Activated T-cell treated with anti-CD3 and anti-CD28 coated beads for 24 hours (primary cell): ENCODE measurements at places on chromosomes 2 and 18.

- no peak for DNase-seq
Measured at GRCh38 chr2:233848276-233848675, 6.1 kb downstream of the HJURP start.

DNA sequence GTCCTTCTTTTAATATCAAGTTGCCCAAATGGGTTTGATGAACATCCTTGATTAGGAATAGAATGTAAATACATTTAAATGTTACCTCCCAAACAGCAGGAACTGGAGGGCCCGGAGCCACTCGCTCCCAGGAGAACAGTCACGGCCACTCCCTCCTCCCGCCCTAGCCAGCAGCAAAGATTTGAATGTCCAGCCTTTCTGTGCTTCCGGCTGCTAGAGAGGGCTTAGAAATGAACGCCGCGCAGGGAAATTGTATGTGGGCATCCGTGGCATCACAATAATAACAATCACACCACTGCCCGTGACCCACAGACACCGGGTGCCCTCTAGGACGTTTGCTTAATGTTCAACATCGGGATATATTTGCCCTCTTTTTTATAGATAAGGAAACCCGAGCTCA lies 164.9 kb upstream of the SALL3 start:
- no peak for DNase-seq

DNA sequence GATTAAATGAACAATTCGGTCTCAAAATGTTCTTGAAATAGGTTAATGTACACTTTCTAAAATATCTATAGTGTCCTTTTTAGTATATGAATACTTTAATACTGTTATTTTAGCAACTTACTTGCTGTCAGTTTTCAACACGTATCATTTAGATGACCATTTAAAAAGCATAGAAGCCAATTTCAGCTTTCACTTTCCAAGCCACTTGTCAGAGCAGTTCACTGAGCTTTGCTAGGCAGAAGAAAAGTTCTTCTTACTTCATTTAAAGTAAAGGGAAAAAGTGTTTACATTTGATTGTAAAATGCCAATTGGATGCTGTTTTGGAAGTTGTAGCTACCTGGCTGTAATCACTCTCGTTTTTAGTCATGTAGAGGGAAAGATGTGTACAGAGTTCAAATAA lies 126.0 kb downstream of the KCNH7 start:
- DNase-seq, result no peak

GRCh38 chr2:148978026-148978685 lies 60.3 kb upstream of the LYPD6B start:
- no peak for DNase-seq

GRCh38 chr2:54258166-54258565 lies 2.1 kb upstream of the TSPYL6 start:
- no peak for DNase-seq

- no peak for DNase-seq
Measured at GRCh38 chr2:183359867-183360266, 235.6 kb downstream of the NUP35 start.

- no peak for DNase-seq
Measured at GRCh38 chr18:23540867-23541266, 37.6 kb downstream of the RMC1 start.

DNA sequence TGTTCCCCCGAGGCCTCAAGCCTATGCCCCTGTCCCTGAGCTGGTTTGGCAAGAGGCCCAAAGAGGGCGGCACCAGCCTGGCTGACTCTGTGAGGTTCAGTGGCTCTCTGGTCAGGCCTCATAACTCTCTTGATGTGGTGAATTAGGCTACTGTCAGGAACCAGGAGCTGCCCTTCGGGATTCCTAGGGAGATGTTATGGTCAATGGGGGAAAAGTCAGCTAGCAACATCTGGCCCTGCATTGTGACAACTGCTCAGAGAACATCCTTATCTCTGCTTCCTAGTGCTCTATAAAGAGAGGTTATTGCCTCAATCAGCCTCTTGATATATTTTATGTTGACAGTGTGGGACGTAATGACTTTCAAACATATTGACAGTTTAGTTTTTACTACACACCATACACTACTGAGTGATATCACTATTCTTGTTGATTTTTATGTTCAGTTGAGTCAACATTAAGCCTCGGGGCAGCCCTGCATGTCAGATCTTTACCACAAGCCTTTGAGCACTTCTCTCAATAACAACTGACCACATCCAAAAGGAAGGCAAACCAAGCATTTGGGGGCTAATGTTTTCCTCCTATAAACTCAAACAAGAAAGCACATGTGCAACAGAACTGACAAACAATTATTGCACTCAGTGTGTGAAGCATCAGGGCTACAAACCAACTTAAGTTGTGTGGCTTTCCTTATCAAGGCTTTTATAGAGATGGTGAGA lies 448.3 kb upstream of the SLC14A2 start:
- DNase-seq, result no peak

DNA sequence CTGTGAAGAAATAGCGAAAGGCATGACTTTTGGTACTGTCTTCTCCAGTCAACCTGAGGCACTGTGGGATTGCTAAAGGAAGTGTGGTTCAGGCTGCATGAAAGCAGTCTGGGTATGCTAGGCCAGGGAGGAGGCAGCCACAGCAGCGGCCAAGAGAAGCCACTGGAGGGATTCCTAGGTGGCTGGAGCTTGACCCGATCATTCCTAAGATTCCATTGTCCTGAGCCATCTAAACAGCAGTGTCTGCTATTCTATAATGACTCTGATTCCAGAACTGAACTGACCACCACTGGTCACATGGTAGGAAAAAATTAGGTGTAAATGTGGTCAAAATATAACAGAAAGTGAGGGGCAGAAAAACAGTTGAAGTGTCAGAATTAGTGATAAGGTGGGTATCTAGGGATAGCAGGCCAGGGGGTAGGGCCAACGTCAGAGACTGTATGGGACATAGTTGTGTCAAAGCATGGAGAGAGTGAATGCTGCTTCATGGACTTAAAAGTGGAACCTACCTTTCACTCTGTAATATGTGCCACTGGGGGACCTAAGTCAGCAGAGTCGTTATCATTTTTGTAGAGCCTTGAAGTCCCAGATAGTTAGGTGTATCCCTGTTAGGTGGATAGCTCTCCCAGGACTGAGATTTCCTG lies 204.6 kb downstream of the CTNNA2 start:
- no peak for DNase-seq

- DNase-seq, result no peak
Measured at GRCh38 chr2:33502025-33502424, 25.6 kb downstream of the RASGRP3 start.

DNA sequence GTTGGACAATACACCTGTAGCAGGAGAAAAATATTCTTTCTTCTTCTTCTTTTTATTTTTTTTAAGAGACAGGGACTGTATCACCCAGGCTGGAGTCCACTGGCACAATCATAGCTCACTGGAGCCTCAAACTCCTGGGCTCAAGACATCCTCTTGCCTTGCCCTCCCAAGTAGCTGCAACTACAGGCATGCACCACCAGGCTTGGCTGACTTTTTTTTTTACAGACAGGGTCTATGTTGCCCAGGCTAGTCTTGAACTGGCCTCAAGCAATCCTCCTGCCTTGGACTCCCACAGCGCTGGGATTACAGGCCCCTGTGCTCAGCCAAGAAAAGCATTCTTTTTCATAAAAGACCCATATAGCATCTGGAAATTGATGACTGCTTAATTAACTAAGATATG lies 17.1 kb upstream of the ARHGAP28 start:
- DNase-seq, result no peak

GRCh38 chr2:128195435-128195984 lies 104.5 kb downstream of the UGGT1 start:
- no peak for DNase-seq

GRCh38 chr2:206040525-206040924 lies 45.4 kb downstream of the INO80D start:
- no peak for DNase-seq

DNA sequence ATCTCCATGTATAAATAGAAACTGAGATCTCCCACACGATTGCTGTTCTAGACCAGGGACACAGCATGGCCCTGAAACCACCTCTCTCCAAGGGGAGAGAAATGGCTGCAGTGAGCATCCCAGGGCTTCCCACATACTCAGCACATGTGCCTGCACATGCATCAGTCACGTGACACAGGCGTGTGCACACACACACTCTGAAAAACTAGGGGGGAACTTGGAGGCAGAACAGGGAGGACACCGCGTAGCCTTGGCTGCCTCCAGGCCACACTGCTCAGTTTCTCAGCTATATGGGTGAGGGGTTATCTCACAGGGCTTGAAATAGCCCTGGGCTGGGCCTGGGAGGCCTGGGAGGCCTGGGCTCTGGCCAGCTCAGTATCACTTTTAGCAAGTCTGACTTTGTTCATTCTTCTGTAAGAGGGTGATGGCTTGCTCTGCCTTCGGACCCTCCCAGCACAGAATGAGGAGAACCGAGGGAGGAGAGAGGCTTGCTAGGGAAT lies 66.9 kb downstream of the EMX1 start:
- no peak for DNase-seq

- DNase-seq, result no peak
Measured at GRCh38 chr2:240947607-240948006, 41.5 kb downstream of the CROCC2 start.

- DNase-seq, result no peak
Measured at GRCh38 chr2:43402002-43402401, 175.6 kb upstream of the ZFP36L2 start.

DNA sequence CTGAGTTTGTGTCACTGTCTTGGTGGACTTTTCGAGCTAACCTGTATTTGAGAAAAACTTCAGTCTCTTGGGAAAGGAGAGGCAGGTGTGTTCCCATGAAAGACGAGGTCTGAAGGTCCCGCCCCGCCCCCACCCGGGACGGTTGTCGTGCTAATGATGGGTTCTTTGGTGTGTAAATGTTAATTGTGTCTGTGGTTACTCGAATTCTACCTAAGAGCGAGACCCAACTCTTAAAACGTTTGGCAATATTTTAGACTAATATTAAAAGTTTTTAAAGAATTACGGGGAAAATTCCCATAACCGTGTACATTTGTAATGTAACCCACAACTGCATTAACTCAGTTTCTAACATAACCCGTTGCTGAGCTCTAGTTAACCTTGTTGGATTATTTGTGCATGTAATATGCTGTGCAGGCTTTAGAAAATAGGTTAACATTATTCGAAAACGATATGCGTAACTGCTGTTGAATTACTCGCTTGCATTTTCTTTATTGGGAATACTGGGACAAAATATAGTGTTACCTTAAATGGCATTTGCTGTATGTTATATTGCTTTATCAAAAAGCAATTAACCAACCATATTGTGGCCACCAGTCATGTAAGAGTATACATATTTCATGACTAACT lies 833 bp downstream of the EPB41L5 start:
- no peak for DNase-seq

DNA sequence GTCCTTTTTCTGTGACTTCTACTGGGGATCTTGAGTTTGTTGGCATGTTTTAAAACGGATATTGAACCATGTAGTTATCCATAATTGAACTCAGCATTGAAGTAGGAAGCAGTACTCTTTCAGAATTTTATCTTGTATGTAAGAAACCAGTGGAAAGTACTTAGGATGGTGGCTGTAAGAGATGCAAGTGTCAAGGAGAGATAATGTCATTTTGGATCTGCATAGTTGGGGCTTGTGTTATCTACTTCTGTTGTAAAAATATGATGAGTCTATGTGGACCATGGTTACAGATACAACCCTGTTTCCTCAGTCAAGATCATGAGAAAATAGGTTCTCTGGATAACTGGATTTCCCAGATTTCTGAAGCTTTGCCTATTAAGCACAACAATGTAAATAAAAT lies 113.7 kb downstream of the NAB1 start:
- DNase-seq, result no peak

DNA sequence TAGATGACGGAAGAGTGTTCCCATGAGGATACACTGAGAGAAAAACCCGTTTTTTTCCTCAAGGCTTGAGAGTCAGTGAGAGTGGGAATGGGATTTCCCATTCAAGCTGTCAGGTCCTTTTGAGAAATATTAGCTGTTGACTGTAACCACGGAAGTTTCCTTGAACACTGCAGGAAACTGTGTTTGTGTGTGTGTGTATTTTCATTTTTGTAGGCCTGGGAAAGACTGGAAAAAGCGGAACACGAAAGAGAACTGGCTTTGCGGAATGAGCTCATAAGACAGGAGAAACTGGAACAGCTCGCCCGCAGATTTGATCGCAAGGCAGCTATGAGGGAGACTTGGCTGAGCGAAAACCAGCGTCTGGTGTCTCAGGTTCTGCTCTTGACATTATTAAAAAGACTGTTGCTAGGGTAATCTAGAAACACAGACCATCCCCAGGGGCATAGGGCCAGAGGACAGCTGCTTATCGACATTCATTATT lies 98.8 kb upstream of the EML6 start:
- DNase-seq, result no peak

GRCh38 chr2:29245742-29246382 lies 130.6 kb downstream of the CLIP4 start:
- DNase-seq, result no peak

GRCh38 chr2:3270095-3270478 lies 107.5 kb downstream of the EIPR1 start:
- no peak for DNase-seq

DNA sequence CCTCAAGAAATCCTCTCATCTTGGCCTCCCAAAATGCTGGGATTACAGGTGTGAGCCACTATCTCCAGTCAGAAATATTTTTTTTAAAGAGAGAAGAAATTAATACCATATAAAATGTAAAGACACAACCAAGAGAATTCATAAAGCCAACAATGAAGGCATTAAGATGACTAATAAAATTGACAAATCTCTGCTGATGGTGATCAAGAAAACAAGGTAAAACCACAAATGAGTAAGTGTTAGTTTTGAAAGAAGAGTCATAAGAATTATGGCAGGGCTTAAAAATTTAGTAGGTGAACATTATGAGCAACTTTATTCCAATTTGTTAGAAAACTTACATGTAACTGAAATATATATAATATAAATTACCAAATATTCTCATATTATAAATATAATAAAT lies 752.8 kb upstream of the CELF4 start:
- DNase-seq, result no peak

DNA sequence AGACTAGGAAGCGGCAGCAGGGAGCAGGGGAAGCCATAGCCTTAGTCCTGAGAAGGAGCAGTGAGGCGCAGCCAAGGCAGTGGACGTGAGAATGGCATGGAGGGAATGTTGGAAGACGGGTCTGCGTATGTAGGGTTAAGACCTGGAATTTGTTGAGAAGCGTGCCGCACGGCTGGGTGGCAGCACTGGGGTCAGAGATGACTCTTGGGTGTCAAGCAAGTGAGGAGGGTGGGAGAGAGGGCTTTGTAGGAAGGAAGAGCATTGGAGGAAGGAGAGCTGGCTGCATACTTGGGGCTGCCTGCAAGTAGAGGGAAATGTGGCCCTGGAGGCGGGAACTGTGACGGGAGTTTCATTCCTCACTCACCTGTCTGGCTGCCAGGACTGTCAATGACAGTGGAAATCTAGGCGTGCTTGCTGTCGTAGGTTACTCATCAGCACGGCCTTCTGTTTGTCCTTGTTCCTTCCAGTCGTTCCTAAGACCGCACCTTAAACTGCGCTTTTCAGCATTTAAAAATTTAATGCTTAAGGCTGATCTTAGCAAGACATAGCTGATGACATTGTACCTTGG lies 108.0 kb downstream of the ITGB1BP1 start:
- DNase-seq, result no peak

- DNase-seq, result no peak
Measured at GRCh38 chr2:228658998-228659397, 477.5 kb upstream of the SPHKAP start.

GRCh38 chr2:98455494-98455976 lies 10.9 kb downstream of the INPP4A start:
- DNase-seq, result no peak
